ENCODE measurements at places on chromosomes 11 and 22. TPM values are rescaled to one million over a fixed set of nuclear protein-coding genes. Genes with fewer than 3 reads are reported as not detected.
A peak's percentile ranks its signal among the peaks of the same experiment; 100 is the strongest.

DNA sequence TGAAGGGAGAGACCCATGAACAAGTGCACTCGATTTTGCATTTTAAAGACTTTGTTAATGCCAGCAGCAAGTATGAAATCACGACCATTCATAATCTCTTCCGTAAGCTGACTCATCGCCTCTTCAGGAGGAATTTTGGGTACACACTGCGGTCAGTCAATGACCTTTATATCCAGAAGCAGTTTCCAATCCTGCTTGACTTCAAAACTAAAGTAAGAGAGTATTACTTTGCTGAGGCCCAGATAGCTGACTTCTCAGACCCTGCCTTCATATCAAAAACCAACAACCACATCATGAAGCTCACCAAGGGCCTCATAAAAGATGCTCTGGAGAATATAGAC is 5.9 kb downstream of the SERPIND1 start:
- no peak for DNase-seq

DNA sequence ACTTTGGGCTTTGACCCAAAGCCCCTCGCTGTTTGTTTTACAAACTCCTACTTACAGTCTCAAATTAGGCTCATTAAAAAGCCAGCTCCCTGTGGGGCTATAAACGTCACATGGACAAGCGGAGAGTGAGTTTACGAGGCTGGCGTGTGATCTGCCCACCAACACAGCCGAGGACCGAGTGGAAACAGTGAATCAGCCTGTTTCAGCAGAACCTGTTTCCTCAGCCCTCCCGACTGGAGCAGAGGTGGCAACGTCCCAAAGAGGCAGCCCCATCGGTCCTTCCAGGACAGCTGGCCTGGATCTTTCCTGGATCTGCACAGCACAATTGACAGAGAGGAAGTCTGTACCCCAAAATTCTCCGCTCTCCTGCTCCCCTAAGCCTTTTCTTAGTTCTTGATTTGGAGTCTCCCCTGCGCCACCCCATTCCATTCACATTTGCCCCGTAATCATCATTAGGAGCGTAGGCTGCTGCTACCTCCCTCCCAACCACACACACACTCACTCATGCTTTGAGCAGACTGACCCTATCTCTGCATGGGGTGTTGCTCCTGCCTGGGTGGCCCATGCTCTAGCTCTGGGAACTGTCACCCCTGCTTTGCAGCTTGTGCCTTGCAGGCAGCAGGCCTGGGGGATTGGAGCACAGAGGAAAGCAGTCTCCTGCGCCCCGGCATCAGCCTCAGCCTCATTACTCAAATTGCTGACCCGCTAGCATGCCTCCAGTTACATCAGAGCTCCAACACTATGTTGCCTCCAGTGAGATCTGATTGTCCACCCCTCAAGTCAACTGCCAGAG is 117.8 kb downstream of the NAT10 start:
- DNase-seq = peak; percentile 62

DNA sequence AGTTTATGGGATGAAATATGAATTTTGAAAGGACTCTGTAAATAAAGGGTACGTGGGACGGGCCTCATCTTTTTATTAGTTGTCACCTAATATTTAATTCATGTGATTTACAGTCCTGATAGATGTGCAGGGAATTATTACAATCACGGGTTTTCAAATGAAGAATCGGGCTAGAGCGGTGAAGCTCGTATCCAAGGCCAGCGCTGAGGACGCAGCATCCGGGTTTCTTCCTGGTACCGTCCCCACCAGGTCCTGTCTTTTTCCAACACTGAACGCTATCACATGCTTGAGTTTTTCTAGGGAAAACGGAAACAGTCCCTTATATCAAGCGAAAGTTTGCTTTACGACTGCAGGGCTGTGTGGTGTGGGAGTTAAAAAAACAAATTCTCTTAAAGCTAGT is 787 bp downstream of the SMDT1 start:
- DNase-seq = no peak

GRCh38 chr22:44091021-44091721 is 67.1 kb downstream of the PARVB start:
- no peak for DNase-seq

GRCh38 chr11:65793625-65794400 is 7.0 kb downstream of the OVOL1 start:
- DNase-seq = peak; percentile 65

DNA sequence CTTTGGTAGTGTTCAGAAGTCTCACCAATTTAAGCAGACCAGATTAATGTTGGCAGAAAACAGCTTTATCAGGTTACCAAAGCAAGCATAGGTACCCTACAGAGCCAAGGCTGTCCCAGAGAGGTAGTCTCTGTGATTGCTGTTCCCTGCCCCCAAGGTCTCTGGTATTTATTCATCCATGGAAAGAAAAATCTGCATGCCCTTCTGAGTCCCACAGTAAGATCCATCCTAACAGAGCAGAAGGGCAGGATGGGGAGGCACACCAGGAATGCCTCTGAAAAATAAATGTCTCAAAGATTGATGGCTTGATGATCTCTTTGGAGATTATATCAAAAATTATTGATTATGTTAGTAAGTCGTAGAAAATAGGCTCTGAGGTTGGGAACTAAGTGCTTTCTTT is 122.8 kb downstream of the FAT3 start:
- DNase-seq = no peak

DNA sequence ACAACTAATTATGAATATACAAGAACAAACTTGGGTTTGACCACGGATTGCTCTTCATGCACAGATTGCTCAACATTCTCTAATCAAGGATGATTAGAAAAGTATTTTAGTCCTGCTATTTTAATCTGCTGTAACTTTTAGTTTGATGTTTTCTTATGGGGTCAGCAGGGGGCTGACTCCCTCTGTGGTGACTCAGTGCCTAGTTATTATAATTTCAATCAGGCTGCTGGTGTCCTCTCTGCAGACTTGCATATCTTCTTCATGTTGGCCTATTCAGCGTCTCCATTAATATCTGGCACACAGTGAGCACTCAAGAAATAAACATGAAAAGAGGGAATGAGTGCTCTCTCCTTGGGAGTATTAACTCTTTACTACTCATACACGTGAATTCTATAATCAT is 223.8 kb upstream of the DDI1 start:
- DNase-seq = no peak

GRCh38 chr11:42967653-42968052 is 344.1 kb upstream of the API5 start:
- no peak for DNase-seq

- no peak for DNase-seq
These were observed 111.3 kb downstream of the WNT7B start for GRCh38 chr22:45865561-45866125.

DNA sequence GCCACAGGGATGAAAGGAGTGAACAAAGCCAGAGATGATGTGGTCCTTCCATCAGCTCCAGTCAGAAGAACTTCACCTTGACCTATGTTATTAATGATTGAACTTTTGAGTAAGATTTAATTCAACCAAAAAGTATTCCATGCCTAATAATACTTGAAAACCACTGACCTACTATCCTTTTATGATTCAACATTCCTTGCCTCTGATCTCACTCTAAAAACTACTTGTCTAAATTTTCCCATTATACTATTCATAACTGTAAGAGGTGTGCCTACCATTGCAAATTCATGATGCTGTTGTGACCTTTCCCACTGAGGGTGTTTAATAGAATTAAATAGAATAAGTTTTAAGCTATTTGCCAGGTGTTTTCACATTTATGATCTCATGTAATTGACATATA is 164.7 kb upstream of the GUCY1A2 start:
- DNase-seq = no peak

DNA sequence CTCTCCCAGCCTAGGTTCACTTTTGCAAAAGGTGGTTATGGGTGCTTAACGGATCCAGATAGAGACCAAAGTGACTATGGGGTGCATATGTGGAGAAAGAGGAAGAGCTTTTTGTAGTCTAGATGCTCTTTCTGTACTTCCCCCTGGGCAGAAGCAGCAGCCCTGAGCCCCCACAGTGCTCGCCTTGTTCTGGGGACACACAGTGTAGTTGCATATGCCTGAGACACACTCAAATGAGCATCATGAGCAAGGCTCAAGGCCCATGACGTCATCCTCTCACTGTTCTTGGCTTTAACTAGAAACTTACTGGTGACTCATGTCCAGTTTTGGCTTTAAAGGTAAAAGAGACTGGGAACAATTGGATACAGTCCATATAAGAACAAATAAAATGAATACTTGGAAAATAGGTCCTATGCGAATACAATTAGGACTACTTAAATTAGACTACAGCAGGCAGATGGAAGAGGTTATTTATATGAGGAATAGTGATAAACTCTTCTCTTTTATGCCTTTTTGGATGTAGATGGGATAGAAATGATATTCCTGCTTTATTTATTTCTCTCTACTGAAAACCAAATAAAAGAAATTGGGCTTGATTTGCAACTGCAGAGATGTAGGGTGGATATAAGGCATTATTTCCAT is 20.1 kb upstream of the PEX26 start:
- DNase-seq = peak; percentile 86

The HOATZ gene
- total RNA-seq = not detected

The SMC1B gene
- total RNA-seq = not detected

All from left colon (tissue), 2 donors.